ENCODE measurements at places on chromosomes 2 and 18.

GRCh38 chr18:35786365-35787042, 186.0 kb upstream of the RMP24 start:
- DNase-seq = no peak

- no peak for DNase-seq
Measured at GRCh38 chr2:3222636-3223035, 155.0 kb downstream of the EIPR1 start.

GRCh38 chr2:38233231-38233983, 143.7 kb downstream of the ATL2 start:
- DNase-seq = peak; percentile 33

DNA sequence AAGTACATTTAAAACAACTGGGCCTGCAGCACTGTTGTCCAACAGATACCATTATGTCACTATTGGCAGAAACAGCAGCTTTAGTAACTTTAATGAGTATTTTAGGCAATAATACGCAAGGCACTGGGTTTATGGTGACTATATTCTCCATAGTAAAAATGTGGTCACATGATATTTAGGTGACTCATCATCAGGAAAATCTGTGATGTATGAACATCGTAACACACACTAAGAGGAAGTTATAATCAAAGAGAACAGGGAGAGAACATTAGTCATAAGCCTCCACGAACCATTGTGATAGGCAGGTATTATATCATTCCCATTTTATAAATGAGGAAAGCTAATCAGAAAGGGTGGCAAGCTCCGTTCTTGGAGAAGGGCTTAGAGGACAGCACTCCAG, 36.9 kb downstream of the RAPH1 start:
- peak; percentile 90 for DNase-seq

- DNase-seq = no peak
Measured at GRCh38 chr18:78878335-78878734, 101.3 kb upstream of the SALL3 start.

GRCh38 chr2:30213326-30213725, 18.0 kb upstream of the LBH start:
- DNase-seq = no peak

Measured in fibroblast of pulmonary artery (primary cell).